HFFc6 (cell line): ENCODE measurements at places on chromosomes 5 and 9.

DNA sequence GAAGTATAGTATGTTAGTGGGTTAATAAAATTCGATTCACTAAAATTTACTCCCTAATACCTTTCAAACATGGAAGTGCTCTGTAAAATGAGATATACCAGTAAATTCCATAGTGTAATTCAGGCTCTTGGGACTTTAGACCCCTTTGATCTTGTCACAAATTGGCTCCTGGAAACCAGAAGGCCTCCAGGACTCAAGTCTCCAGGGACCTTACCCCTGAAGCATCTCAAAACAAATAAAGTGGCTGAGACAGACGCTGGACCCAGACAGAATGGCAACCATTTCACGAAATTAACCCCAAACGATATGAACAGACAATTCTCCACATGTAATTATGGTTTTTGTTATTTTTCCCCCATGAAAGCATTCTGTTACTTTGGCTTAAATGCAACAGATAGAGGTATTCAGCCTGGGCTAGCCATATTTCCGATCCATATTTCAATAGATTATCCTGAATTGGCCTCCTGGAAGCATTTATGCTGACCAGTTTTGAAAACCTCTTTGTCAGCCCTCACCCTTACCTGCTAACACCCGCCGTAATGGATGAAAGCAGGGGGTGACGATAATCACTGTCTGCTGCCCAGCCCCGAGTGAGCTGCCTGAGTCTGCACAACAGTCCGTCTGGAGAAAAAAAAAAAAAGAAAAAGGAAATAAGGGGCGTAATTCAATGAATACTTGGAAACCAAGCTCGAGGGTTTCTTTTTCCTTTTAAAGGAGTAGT is 34.1 kb upstream of the EFNA5 start:
- DNase-seq = no peak

DNA sequence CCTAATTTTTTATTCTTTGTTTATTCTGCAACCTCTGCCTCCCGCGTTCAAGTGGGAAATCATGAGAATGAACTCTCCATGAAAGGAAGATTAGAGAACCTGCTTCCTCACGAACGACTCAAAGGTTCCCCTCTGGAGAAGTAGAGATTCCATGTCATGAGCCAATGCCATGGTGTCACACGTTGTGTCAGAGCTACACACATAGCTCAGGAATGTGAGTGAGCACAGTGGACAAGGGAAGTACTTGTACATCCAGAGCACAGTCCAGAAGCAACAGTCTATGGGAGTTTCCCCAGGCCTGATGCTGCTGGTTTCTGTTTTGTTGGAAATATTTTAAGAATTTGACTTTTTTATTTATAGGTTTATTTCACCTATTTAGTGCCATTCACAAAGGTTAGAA is 26.8 kb upstream of the PPP2CA start:
- DNase-seq = peak; percentile 86

GRCh38 chr9:124771867-124772679 is 962 bp upstream of the NR6A1 start:
- peak; percentile 24 for DNase-seq

DNA sequence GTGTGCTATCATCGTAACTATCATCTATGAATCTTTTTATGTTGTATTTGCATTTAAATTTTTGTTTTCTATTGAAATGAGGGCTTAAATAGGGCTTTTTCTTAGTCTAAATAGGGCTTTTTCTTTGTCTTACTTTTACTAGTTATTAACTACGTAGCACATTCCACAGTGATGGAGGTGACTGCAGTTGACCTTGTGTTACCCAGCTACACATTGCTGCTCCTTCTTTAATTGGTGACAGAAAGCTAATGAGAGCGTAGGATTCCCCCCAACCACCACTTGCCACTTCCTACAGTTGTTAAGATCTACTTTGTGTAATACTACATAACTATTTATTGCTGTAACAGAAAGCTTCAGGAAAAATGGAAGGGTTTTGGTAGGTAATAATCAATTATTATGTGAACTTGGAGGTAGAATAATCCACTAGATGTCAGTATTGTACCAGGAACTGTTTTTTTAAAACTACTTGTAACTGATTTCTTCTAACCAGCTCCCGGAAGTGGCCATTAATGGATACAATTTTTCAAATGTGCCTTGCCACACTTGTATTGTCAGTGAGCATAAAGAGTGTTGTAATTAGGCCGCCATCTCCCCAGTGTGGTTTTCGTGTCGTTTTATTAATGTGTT is 18.0 kb downstream of the MTRR start:
- DNase-seq = peak; percentile 50

- DNase-seq = peak; percentile 10
Measured at GRCh38 chr5:18314192-18314778, 680.0 kb downstream of the TAF11L14 start.

GRCh38 chr5:174503461-174504265 is 220.7 kb upstream of the MSX2 start:
- peak; percentile 13 for DNase-seq

DNA sequence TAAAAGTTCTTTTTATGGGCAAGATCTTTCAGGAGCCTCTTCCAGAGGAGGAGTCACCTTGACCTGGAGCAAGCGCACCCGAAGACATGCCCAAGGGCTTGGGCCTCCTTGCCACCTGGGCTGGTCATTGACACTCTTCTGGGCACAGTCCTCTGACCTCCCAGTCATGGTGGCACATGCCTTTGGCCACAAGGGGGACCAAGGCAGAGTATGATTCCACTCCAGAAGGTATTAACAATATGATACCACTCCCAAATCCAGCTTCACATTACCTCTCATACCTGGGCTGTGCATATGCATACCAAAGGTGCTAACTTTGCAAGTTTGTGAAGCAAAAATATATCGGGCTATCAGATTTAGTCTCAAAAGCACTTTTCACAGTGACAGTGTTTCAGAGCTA is 84.6 kb downstream of the MAST4 start:
- DNase-seq = no peak

DNA sequence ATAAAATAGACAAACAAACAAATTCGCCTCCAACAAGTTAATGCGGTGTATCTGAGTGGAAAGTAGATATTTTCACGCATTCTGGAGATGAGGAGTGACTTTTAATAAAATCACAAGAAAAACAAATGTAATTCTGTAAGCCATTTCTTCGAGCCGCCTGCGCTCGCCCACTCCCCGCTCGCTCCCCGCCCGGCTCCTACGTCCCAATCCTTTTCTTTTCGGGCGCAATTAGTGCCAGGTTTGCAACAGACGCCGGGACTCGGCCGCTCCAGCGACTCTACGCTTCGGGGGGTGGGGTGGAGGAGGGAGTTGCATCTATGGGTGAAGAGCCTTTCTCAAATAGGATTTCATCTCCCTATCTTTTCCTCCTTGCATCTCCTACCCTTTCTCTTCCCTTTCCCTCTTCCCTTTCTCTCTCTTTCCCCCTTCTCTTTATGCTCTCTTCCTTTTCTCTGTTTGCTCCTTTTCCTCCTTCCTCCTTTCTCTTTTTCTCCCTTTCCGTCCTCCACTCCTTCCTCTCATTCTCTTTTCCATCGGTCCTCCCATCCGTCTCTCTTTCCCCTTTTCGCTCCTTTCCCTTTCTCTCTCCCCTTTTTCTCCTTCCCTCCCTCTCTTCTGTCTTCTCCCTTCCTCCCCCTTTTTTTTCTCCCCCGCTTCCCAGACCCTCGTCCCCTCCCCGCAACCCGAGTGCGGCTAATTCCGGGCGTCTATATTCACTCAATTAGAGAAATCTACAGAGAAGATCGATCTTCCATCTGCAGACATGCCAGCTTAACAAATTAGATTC is 6.1 kb upstream of the OTP start:
- no peak for DNase-seq

DNA sequence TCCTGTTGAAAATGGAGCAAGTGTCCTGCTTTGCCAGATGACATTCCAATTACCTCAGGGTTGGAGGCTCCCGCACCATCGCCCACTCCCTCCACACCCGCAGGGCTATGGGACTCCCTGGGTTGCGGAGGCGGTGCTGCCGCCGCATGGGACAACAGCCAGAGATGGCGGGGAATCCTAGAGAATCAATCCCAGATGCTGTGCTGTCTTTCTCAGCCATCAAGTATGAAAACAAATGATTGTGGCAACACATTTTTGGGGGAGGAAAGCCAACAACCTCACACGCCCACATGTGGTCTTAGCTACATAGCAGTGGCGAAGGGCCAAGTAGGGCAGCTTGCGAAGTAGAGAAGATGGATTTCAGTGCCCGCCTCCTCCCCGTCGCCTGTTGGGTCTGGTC is 46.7 kb downstream of the IL31RA start:
- peak; percentile 85 for DNase-seq

- DNase-seq = no peak
Measured at GRCh38 chr9:122354536-122355199, 16.2 kb upstream of the PTGS1 start.

- peak; percentile 65 for DNase-seq
Measured at GRCh38 chr9:111161015-111161415, 122.7 kb upstream of the LPAR1 start.

DNA sequence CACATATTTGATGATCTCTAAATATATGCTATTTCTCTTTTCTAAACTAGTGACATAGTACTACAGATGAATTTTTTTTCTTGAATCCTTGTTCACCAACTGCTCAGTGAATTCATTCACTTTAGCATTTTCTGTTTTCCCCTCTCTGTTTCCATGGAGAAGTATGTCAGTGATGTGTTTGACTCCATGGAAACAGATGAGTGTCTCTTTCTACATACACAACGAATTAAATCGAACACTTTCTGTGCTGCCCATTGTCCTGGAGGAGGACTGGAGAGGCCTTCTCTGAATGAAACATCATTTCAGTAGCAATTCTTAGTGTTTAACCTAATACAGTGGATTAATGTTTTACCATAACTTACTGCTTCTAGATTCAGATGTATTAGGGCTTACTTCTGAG is 9.5 kb downstream of the INVS start:
- DNase-seq = no peak

DNA sequence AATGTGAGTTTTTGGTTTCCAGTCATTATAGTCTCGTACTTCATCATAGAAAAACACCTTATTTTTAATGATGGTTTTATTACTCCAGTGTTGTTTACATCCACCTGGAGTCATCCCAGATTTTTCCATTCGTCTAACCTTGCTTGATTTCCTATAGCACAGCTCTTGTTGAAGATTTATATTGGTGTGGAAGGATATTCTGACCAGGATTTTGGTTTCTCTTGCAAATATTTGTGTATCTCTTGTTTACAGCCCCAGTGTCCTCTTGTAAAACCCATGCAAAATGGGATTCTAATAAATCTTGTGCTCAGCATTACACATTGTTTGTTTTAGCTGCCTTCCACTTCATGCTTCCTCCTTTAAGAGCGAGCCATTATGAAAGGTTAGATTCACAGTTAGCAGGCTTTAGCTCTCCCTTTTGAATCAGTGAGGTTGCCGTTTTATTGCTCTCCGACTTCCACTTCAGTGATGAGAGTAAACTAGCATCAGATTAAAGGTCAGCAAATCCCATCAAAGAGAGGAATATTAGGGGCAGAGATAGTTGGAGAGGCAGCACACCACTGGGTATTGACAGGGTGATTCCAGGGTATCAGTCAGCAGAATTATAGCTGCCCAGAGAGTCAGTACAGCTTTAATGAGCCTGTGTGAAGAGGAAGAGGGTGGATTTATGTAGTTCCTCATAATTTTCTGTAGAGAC is 157.1 kb downstream of the PBX3 start:
- no peak for DNase-seq

- no peak for DNase-seq
Measured at GRCh38 chr5:68258531-68258930, 43.0 kb downstream of the PIK3R1 start.

- DNase-seq = peak; percentile 39
Measured at GRCh38 chr9:29806937-29807618, 2233.8 kb upstream of the C9orf72 start.

GRCh38 chr9:7212101-7212500 is 454.3 kb downstream of the KDM4C start:
- DNase-seq = no peak

DNA sequence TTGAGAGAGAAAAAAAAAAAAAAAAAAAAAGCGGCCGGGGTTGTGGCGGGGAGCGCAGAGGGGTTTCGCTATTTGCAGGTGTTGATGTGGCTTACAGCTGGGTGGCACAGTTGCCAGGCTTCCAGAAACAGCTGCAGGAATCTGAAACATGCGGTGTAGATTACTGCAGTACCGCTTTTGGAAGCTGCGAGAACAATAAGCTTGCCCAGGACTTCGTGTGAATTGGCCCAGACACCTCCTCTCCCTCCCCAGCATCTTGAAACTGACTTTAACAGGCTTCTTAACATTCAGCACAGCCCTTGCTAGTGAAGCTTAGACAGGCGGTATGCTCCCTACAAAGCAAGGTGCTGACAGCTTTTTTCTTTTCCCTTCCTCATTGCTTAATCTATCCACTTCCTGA is 104.0 kb downstream of the ATP10B start:
- DNase-seq = no peak

GRCh38 chr9:122223435-122223834 is 5.3 kb downstream of the LHX6 start:
- no peak for DNase-seq

DNA sequence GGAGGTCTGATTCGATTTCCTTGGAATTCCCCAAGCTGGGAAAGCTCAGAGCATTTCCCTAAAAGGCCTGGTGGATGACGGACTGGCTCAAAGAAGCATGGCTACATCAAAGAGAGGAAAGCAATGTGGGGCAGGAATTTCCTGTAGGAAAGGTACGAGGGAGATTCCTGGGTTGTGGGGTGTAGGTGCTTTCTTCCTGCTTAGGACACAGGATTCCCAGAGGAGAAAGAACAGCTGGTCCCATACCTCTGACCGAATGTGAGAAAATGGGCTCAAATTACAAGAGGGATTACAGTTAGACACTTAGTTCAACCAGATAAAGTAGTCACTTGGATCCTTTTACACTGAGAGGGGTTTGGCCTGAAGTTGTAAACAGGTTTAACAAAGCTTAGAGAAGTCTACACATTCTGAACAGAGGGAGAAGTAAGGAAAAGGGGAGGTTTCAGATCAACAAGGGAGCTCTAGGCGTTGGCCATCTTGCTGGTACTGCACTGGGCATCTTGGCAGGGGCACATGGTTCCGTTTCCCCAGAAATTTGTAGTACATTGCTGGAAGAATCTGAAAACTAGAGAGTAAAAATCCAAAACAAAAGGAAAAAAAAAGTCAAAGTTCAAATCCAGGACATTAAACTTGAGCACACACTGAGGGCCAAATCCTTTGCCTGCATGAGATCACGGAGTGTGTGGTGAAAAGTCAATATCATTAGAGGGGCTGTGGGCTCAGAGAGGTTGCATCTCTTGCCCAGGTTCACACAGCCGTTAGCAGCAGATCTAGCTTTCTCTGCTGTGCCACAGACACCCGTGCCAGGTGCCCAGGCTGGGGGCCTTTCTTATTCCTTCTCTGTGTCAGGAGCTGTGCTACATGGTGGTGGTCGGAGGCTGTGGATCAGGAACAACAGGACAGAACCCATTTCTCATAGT is 171.3 kb downstream of the RGS3 start:
- DNase-seq = no peak

DNA sequence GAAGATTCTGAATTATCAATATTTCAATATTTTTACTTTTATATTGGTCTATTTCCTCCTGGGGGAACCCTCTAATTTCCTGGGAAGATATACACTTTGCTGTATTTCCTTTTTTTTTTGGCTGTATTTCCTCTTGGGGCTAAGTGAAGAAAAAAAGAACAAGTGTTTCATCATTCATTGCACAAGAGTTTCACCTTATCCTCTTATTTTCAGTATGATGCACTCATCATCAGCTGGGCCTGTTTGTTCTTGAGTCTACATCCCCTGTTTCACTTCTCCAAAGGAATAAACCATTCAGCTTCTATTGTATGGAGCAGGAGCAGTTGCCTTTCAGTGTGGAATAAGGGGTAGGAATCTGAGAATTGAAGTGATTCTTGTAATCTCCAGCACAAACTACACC is 210.8 kb downstream of the FAM170A start:
- DNase-seq = no peak

- DNase-seq = no peak
Measured at GRCh38 chr5:179194941-179195381, 134.8 kb downstream of the ZNF354C start.

- DNase-seq = no peak
Measured at GRCh38 chr9:15529566-15530324, 19.0 kb upstream of the PSIP1 start.
